ENCODE measurements at places on chromosomes 3 and 15. TPM values are rescaled to one million over a fixed set of nuclear protein-coding genes. Genes with fewer than 3 reads are reported as not detected.

DNA sequence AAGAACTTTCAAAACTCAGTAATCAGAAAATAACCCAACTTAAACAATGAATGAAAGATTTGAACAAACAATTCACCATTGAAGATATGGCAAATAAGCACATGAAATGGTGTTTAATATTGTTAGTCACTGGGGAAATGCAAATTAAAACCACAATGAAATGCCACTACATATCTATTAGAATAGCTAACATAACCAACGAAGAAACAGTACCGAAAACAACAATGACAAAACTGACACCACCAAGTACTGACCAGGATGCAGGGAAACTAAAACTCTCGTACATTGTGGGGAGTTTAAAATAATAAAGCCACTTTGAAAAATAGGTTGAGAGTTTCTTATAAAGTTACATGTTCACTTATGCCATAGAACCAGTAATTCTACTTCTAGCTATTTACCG is 69.1 kb downstream of the KBTBD8 start:
- no peak overlapping the region for H3K27ac ChIP-seq
- no peak for DNase-seq
- no peaks in the 10 kb centered on the region for H3K4me1 ChIP-seq
- H3K27me3 ChIP-seq, result no peaks in the 10 kb centered on the region

The SI gene
- not detected for total RNA-seq

The GOLGA8T gene
- total RNA-seq, result not detected

- no peak overlapping the region for H3K4me3 ChIP-seq
- DNase-seq, result no peak
- H3K36me3 ChIP-seq, result no peaks in the 10 kb centered on the region
- H3K27ac ChIP-seq, result no peak overlapping the region
- H3K4me1 ChIP-seq, result peaks cover 28% of the 10 kb centered on the region
Measured at GRCh38 chr3:190073264-190074008, 47.3 kb downstream of the P3H2 start.

DNA sequence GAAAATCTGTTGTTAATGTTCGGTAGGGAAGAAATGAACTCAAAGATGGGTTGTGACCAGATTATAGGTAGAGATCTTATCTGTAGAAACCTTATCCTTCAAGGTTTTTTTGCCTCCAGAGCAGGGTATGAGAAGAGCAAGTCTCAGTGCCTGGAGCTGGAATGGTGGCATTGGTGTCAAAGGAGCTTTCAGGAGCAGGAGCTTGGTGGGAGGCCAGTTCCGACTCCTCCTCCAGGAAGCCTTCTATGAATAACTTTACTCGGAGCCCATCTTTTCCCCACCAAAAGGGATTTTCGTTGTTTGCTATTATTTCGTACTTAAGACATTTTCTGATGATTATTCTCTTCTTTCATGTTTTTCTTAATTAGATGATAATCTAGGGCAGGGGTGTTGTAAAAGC is 91.8 kb downstream of the GHSR start:
- H3K4me1 ChIP-seq, result peaks cover 36% of the 10 kb centered on the region
- H3K4me3 ChIP-seq, result no peak overlapping the region
- DNase-seq, result no peak

Data from GM23248 (cell line).